ENCODE measurements at places on chromosomes 1 and 21. TPM values are rescaled to one million over a fixed set of nuclear protein-coding genes. Genes with fewer than 3 reads are reported as not detected.

RBP7 gene
- not detected for total RNA-seq

LIPI gene
- not detected for total RNA-seq

MAP3K7CL gene
- total RNA-seq, result not detected

ANGPTL7 gene
- 0.20 TPM for total RNA-seq

APOBEC4 gene
- not detected for total RNA-seq

DNAI4 gene
- total RNA-seq, result 8.0 TPM

RNU1-1 gene
- 3,042 TPM for total RNA-seq
